ENCODE measurements at places on chromosomes 3 and 15.

DNA sequence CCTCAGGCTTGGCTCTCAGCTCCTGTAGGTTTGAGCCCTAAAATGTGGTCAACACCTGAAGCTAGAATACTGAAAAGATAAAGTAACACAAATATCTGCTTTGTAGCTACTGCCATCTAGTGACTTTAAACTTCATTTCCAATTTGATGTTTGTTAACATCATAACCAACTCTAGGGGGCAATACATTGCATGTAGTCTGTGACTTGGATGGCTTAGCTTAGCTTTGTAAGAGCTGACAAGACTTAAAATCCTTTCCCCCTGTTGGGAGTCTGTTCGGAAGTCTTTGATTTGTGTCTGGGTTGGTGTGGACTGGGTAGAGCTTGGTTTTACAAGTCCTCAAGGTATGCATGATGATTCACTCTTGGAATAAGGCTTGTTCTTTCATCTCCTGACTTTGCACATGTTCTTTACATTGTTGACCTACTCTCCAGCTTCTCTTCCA lies 51.7 kb downstream of the SCN11A start:
- DNase-seq: no peak

GRCh38 chr15:78438619-78439285 lies 736 bp downstream of the IREB2 start:
- no peak for DNase-seq

GRCh38 chr15:47513471-47513870 lies 203.8 kb upstream of the SEMA6D start:
- no peak for DNase-seq

DNA sequence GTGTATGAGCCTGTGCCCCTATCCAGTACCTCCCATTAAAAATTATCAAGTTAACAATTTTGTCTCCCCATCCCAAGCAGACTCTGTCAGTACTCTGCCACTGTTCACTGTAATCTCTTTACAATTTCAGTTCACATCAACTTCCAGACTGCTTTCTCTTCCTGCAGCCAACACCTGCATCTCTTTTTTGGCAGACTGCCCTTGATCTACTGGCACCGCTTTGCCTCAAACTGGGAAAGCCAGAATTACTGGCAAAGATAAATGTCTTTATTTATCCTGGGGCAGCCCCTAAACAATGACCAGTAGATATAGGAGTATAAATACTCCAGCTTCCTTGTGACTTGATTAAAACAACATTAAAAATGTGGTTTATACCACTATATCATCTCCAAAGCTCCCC lies 494.1 kb downstream of the ZNF385D start:
- no peak for DNase-seq

GRCh38 chr15:43881944-43882343 lies 55.1 kb downstream of the WDR76 start:
- no peak for DNase-seq

DNA sequence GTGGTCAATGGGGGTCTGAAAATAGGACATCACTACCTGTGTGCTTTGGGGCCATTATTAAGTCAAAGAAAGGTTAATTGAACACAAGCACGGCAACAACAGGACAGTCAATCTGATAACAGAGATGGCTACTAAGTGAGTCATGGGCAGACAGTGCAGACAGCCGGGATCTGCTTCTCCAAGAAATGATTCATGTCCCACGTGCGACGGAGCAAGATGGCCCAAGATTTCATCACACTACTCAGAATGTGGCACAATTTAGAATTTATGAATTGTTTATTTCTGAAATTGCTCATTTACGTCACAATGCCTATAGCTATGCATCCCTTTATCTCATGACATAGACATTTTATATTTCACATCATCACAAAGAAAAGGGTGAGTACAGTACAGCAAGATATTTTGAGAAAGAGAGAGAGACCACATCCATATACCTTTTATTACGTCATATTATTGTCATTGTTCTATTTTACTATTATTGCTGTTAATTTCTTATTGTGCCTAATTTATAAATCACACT lies 770.6 kb upstream of the NR2F2 start:
- no peak for DNase-seq

GRCh38 chr15:63507878-63508818 lies 3.8 kb downstream of the USP3 start:
- DNase-seq: no peak

DNA sequence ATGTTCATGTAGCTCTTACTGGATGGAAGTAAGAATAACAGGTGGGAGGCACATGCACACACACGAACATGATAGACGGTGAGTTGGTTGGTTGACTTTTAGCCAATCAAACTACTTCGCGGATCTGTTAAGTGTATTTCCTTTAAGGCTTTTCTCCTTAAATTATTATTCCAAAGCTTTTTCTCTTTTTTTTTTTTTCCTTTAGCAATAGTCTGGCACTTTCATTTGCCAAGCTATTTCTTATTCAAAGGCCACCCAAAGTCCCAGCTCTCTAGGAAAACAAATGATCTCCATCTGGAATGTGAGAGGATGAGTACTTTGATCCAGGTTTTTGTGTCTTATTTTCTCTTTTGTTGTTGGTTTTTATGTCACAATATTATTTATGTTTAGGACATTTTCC lies 141.1 kb downstream of the TPRG1 start:
- DNase-seq: no peak

GRCh38 chr15:44207643-44208042 lies 12.6 kb upstream of the FRMD5 start:
- no peak for DNase-seq

DNA sequence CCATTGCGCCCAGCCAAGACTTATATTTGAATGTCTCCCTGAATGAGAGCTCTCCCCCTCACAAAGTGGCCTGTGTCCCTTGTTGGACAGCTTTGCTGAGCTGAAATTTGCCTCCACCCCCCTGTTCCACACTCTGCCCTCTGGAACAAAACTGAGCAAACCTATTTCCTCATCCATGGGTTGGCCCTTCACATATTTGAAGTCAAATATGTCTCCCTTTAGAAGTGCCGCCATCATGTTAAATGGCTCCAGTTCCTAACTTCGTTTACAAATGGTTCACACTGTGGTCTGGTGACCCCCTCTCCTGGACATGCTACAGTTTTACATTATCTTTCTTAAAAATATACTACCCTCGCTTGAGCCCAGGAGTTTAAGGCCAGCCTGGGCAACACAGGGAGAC lies 4.6 kb downstream of the PLIN1 start:
- DNase-seq: no peak

GRCh38 chr3:184563561-184563925 lies 2.0 kb downstream of the EPHB3 start:
- no peak for DNase-seq

- no peak for DNase-seq
Measured at GRCh38 chr3:150130404-150131100, 159.9 kb upstream of the PFN2 start.

DNA sequence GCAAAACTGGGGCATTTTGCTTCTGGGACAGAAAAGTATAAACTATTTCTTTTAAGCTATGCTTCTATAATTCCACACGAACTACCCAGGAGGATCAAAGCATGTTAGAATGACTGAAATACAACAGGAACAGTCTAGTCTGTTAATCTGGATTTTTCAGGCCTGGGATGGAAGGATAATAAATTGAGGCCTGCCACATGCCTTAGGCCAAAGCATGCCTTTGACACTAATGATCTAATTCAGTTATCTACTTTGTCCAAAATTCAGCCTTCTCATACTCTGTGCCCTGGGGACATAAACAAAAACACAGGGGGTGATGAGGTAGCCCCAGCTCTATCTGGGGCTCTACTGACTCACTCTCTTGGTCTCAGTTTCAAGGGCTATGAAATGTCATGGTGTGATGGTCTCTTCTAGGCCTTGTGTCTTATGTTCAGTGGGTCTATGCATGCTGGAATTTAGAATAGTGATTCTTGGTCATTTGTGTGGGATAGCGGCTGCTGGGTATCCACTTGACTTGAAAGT lies 32.5 kb downstream of the GAP43 start:
- no peak for DNase-seq

- DNase-seq: no peak
Measured at GRCh38 chr3:58898513-58898912, 151.3 kb downstream of the CFAP20DC start.

DNA sequence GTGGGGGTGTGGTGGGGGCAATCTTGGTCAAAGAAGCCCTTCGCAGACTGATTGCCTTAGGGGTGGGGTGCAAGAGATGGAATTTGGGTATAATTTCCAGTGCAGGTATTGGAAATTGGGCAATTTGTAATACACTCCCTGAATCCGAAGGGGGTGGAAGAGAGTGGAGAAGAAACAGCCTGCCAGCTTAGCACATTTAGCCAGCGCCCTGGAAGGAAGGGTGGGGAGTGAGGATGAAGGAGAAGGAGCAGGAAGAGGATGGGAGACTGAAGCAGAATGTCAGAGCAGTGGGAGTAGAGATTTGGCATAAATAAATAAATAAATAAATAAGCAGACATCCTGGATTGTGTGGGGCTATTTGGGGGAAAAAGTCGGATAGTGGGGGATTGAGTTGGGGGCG lies 1.6 kb downstream of the GAP43 start:
- no peak for DNase-seq

DNA sequence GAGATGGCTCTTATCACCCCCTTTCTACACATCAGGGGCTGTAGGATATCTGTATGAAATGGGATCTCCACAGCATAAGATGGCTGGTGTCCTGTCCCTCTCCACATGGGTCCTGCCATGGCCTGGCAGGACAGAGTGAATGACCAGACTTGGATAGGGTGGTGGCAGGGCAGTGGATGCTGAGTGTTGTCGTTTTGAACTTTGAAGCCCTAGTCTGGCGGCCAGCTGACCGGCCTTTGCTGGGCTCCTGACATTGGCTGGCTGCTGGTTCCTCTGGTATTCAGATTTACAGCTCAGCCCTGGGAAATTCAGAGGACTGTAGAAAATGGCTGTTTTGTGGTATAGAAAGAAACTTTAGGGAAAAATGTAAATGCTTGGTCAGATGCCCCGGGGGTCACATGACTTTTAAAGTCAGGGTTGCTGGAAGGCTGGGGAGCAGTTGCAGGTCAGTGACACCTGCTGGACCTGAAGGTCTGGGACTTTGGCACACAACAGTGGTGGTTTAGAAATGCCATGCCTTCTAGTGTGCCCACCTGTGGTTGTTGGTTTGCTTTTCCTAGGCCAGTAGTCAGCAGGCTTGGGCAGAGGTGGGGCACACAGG lies 13.5 kb upstream of the PGPEP1L start:
- DNase-seq: no peak

DNA sequence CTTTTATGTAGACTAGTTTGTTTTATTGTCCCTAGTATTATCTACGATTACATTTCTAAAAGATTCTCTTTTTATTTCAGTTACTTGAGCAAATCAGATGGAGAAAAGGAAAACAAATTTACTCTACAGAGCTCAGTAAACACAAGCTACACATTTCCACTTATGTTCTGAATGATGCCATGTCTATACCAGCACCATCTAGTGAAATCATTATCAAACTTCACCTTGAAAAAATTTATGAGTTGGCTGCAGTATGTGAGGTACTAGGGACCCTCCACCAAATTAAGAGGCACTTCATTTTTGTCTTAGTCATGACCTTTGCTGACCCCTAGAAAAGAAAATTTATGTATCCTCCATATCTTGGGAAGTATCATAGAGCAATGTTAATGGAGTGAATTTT lies 827.4 kb downstream of the SI start:
- no peak for DNase-seq

DNA sequence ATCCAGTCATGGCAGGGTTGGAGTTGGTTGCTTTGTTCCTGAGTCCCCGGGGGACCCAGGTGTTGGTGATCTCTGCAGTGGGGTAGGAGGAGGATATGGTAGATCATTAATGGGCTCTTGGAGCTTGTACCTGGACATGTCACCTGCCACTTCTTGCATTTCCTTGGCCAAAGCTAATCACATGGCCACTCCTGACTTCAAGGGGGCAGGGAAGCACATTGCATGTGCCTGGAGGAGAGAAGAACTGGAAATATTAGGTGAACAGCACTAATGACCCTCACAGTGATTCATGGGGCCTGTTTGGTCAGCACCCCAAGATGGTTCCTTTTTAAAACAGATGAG lies 87.1 kb upstream of the MYZAP start:
- no peak for DNase-seq

DNA sequence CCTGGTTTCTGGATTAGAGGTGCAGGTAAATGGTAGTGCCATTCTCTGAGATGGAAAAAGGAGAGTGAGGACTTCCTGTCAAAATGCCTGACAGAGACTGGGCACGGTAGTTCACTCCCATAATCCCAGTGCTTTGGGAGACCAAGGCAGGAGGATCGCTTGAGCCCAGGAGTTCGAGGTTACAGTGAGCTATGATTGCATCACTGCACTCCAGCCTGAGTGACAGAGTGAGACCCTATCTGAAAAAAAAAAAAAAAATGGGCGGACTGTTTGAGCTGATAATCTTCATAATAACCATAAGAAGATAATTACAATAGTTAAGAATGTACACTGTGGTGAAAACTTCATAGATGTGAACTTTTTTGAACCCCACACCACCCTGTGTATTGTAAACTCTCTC lies 44.2 kb downstream of the HRH1 start:
- DNase-seq: no peak
